Endodermal cell (in vitro differentiated cells): ENCODE measurements at places on chromosomes 6 and 20. TPM values are rescaled to one million over a fixed set of nuclear protein-coding genes. Genes with fewer than 3 reads are reported as not detected.
A peak's percentile ranks its signal among the peaks of the same experiment; 100 is the strongest.

DNA sequence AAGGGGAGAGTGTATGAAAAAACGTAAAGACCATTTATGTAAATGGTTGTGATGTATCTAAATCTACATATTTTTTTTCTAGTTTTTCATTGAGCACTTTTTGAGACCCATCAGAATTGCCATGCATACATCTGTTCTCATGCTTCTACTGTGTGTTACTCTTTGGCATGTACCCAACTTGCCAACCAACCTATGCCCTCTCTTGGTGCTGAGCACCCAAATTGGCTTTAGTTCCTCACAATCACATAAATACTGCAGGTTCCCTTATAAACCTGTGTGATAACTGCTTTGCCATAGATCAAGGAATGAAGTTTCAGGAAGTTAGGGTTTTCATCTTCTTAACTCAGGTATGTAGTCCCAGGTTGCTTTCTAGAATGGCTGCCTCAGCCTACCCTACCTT is 7.8 kb downstream of the ENPP3 start:
- no peaks in the 10 kb centered on the region for H3K4me1 ChIP-seq
- H3K4me3 ChIP-seq, result no peak overlapping the region
- no peaks in the 10 kb centered on the region for H3K36me3 ChIP-seq

GRCh38 chr6:39279539-39279938 is 34.7 kb downstream of the KCNK17 start:
- no peak overlapping the region for H3K4me3 ChIP-seq
- DNase-seq, result peak; percentile 29
- H3K27ac ChIP-seq, result no peak overlapping the region
- peaks cover 10% of the 10 kb centered on the region for H3K27me3 ChIP-seq
- H3K4me1 ChIP-seq, result no peaks in the 10 kb centered on the region

Gene GTSF1L
- not detected in 3 replicates for total RNA-seq

DNA sequence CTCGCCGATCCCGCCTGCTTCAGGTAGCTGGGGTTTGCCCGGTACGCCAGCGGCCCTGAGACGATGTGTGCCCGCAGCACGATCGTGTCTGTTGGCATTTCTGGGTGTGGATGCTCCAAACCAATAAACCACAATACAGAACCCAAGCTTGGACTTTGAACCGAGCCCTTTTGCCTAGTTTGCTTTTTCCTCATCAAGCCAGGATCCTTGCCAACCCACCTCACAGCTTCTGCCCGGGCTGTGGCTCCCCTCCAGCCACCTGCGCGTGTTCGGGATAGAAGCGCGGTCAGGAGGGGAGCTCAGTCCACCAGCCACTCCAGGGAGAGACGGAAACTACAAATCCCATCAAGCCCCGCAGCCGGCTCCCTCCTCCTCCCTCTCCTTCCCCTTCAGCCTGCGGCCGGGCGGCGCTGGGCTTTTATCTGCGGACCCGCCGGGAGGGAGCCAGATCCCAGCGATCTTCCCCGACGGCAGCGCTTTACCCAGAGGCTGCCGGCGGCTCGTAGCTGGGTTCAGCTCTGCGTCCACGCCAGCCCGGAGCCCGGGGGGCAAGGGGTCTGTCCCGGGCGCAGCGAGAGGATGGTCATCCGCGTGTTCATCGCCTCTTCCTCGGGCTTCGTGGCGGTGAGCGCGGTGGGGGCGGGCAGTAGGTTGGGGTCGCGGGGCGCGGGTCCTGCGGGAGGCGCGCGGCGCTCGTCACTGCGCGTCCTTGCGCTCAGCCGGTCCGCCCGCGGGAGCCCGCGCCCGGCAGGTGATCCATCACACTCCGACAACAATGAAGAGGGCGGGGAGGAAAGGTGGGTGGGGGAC is at the start of gene SH3BGRL2:
Gene SH3BGRL2 (plus strand): TSS at position 447 of the 810 bp plus-strand sequence. CDS start 133 bp downstream, at position 580.
- H3K4me3 ChIP-seq, result peak within 1 kb of the TSS; percentile 94
- no peaks in the 10 kb centered on the region for H3K27me3 ChIP-seq
- H3K4me1 ChIP-seq, result no peaks in the 10 kb centered on the region
- no peaks in the 10 kb centered on the region for H3K36me3 ChIP-seq
- H3K27ac ChIP-seq, result peak within 1 kb of the TSS; percentile 87
- peak; percentile 94 for DNase-seq

DNA sequence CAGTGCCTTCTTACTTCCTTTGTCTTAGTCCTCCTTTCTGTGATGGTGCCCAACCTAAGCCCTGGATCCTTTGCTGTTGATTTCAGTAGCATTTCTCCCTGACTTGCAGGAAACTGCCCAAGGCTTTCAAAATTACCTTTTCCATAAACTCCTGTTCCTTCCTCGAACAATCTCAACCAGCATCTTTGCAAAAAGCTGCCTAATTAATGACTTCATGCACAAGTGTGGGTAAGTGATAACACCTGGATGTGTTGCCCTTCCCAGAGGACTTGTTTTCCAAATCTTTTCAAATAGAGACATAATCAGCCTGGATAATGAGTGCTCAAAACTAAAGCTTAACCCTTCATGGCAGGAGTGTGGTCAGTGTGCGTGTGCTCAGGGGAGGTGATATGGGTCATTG is 118.0 kb downstream of the PCSK2 start:
- no peak overlapping the region for H3K4me3 ChIP-seq

DNA sequence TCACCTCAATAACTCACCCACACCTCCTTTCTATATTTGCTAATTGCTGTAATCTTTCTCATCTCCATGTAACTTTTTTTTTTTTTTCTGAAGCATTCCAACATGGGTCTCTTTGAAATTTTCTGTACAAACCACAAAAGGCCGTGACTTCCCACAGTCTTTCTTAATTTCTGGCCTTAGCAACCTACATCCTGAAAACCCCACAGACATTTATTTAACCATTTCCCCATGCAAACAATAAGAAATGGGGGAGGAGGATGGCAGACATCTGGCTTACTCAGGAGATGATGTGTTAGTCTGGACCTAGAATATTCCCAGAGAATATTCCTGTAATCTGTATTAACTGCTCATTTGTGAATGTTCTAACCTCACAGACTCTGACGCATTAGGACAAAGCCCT is 57.6 kb downstream of the MEP1A start:
- peaks cover 9% of the 10 kb centered on the region for H3K27me3 ChIP-seq
- no peak for DNase-seq
- H3K27ac ChIP-seq, result no peak overlapping the region
- no peak overlapping the region for H3K4me3 ChIP-seq
- no peaks in the 10 kb centered on the region for H3K36me3 ChIP-seq
- H3K4me1 ChIP-seq, result peaks cover 11% of the 10 kb centered on the region

- H3K4me1 ChIP-seq, result no peaks in the 10 kb centered on the region
- no peak overlapping the region for H3K4me3 ChIP-seq
Observed at GRCh38 chr6:142400495-142400894, 98.7 kb downstream of the ADGRG6 start.

Gene BIRC7
- not detected in 2 replicates for total RNA-seq

DNA sequence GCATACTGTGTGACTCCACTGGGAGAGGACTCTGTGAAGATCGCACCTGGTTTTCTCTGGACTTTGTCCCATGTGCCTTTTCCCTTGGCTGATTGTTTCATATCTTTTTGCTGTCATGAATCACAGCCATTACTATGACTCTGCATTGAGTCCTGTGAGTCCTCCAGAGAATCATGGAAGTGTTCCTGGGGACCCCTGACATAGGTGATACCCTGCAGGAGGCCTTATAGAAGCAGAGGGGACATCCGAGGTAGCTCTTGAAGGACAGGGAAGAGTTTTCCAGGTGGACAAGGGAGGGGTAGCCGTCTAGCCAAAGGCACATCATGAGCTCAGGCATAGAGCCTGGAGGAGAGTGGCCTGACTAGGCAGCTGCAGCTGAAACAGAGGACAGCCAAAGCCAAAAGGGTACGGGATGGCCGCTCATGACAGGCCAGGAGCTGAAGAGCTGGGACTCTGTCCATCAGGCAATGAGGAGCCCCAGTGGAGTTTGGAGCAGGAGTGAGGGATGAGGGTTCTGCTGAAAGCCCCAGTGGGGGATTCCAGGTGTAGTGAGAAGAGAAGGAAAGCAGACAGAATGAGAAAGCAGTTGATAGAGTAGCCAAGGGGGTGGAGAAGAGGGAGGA is 86.6 kb upstream of the TOX2 start:
- no peaks in the 10 kb centered on the region for H3K4me1 ChIP-seq
- no peak overlapping the region for H3K27ac ChIP-seq
- H3K36me3 ChIP-seq, result no peaks in the 10 kb centered on the region
- H3K4me3 ChIP-seq, result no peak overlapping the region
- DNase-seq, result no peak
